ENCODE measurements at places on chromosomes 2 and 18.

- DNase-seq, result no peak
Observed at GRCh38 chr2:224628416-224628815, 43.3 kb upstream of the CUL3 start.

DNA sequence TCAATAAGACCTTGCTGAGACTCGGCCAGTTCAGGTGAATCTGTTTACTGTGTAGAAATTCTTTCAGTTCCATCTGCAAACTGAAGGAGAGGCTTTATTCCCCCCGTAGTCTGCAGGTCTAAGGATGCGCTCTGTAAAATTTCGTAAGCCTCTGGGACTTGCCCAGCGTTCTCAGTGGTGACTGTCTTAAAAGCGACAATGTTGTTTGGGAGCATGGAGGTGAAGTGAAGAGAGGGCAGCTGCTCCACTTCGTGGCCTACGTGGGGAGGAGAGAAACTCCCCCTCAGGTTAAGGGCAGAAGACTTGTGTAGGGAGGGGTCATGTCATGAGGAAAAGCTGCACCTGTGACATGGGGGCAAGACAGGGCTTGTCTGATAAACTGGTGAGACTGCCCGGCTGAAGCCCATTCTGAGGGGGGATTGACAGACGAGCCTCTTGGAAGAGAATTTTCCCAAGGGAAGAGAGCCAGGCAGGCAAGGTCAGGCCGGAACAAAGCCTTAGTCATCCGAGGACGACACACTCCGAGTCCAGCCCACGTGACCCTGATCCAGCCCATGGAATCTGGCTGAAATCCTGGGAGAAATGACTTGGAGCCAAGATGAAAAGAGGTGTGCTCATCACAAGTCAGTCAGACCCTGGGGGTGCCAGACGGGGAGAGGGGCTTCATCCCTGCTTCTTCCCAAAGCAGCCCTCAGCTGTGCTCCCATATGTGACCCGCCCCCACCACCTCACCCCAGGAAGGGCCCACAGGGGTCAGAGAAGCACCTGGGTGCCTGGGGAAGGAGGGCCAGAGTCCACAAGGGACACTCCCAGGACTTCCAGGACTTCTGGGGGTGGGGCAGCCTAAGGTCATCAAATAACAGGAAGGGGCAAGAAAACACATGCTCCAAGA is 88.5 kb upstream of the SH3BP4 start:
- DNase-seq, result no peak

GRCh38 chr2:72261076-72261475 is 113.4 kb upstream of the CYP26B1 start:
- no peak for DNase-seq

GRCh38 chr2:118940486-118941120 is 1.4 kb upstream of the MARCO start:
- DNase-seq, result no peak

- DNase-seq, result no peak
Observed at GRCh38 chr18:25349131-25349925, 2.6 kb downstream of the ZNF521 start.

Data from KG1 (cell line).